ENCODE measurements at places on chromosomes 4 and X.

DNA sequence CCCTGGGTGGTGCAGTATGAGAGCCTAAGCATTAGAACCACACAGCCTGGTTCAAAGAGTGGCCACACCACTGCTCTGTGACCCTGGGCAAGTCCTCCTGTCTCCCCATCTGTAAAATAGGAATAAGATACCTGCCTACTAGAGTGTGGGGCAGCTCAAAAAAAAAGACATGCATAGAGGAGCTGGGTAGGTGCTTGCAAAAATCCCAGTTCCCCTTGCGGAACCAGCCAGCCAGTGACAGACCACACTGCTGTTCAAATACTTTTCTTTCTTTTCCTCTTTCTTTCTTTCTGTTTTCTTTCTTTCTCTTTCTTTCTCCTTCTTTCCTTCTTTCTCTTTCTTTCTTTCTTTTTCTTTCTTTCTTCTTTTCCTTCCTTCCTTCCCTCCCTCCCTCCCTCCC, 63.0 kb upstream of the TRIM2 start:
- DNase-seq: no peak

- no peak for DNase-seq
These were observed 18.5 kb downstream of the LAP3 start for GRCh38 chr4:17595471-17596005.

DNA sequence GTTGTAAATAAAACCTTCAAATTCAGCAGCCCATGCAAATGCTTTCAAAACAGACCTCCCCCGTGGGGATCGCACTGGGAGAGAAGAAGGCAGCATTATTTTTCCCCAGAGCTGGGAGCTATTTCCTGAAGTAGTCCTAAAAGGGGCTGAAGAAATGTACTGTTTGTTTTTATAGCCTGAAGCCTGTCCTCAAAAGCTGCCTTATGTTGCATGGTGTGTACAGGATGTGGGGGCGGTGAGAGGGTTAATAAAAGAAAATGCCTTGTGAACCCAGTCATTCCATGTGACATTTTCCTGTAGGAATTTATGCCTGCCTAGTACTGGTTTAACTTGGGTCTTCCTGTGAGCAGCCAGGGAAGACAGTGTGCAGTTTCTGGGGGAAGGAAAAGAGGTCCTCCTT, 144.1 kb downstream of the SOWAHB start:
- peak; percentile 99 for DNase-seq

- DNase-seq: no peak
These were observed 23.3 kb downstream of the TRIM2 start for GRCh38 chr4:153227469-153228075.

GRCh38 chrX:107985033-107985432, 2.9 kb upstream of the TEX13B start:
- no peak for DNase-seq

DNA sequence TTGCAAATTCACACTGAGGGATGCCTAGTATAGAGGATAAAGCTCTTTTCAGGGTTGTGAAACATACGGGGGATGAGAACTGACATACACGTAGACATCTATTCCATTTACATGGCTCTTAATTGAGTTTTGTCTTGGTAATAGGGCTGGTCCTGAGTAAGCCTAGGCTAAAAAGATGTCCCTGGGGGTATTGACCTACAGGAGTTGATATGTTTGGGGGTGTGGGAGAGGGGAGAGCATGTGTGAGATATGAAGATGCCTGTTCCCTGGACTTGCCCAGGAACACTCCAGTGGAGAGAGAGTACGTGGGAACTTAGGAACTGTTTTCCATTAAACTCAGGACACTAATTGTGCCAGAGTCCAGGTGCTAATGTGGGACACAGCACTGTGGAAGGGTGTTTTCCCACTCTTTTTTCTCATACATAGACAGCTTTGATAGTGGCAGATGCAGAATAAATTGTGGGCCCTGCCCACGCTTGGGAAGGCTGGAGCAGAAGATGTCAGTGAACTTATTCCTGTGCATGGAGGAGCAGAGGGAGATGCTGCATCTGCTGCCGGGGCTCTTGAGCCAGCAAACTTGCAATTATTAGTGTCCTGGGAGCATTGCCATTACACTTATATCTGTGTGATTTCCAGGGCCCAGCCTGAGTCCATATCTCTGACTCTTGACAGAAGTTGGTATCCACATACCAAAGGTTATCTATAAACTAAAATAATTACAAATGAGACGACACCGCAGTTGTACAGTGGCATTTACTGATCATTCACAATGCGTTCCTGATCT, 20.7 kb downstream of the SYNPO2 start:
- no peak for DNase-seq
